ENCODE measurements at places on chromosomes 2 and 18.

- DNase-seq: no peak
Observed at GRCh38 chr2:160322320-160322719, 122.2 kb upstream of the ITGB6 start.

- DNase-seq: no peak
Observed at GRCh38 chr2:100773538-100773937, 46.4 kb upstream of the NPAS2 start.

DNA sequence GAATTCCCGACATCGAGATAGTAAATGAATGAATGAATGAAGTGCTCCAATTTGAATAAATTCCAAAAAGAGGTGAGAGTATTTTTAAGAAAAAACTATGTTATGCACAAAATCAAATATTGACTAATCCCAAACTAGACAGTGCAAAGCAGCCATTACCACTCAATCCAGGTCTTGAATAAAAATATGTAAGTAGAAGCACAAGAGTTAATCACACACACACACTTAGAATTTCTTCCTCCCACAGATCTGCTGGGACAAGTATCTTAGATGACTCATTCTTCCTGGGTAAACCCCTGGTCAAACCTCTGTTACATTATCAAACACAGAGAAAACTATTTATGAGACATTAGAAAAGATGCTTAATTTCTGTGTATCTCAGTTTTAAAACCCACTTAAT is 102.0 kb downstream of the PLA2R1 start:
- no peak for DNase-seq

- no peak for DNase-seq
Observed at GRCh38 chr2:69524799-69525198, 87.6 kb upstream of the NFU1 start.

GRCh38 chr2:133040170-133040569 is 370.2 kb upstream of the LYPD1 start:
- no peak for DNase-seq

DNA sequence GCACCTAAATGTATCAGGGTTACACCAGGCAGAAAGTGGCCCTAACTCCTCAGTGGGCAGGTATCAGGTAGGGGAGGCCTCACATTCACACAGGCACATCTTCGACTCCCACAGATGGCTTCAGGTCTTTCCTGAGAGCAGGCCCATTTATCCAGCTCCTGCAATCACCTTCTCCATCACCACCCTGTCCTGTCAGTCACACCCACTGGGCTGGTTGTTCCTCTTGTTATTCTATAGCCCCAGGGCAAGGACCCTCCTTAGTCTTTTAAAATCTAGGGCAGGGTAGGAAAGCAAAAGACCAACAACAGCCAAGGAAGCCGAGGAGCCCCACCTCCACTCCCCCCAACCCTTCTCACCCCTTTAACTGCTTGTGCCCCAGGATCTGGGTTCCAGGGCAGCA is 9.1 kb upstream of the HOXD4 start:
- no peak for DNase-seq

GRCh38 chr2:199484927-199485326 is 27.2 kb upstream of the SATB2 start:
- DNase-seq: no peak

DNA sequence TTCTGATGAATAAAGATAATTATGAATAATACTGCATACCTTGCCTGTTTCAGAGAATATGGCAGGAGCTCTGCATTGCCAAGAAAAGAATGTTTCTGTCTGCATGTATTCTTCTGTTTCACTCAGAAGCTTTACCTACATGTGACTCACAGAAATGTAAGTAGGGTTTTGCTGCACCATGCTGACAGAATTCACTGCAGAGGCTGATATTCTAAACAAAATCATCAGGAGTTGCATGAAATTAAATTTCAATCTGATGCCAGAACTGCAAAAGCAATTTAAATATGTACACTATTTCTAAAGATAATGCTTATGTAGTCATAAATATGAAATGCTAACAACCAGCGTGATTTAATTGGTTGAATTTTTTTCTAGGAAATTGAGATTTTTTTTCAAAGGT is 332.8 kb upstream of the FSHR start:
- no peak for DNase-seq

GRCh38 chr18:36047521-36047920 is 19.8 kb downstream of the RPRD1A start:
- DNase-seq: no peak

DNA sequence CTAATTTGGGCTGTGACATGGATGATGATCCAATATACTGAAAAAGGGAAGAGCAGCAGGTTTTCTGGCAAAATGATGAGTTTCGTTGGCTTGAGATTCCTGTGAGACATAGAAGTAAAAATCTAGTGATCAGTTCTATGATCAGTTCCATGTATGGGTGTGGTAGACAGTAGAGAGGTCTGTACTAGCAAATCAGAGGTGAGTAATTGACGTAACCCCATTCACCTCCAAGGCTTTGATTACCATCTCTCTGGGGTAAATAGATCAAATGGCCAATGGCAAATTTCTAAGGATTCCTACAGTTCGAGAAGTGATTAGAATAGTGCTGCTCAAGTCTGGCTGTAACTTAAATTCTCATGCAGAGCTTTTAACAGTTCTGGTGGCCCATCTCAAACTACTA is 6.4 kb downstream of the ITGA4 start:
- no peak for DNase-seq
